ENCODE measurements at places on chromosomes 12 and 14.

- DNase-seq = no peak
Observed at GRCh38 chr14:74614508-74615495, 2.8 kb upstream of the LTBP2 start.

DNA sequence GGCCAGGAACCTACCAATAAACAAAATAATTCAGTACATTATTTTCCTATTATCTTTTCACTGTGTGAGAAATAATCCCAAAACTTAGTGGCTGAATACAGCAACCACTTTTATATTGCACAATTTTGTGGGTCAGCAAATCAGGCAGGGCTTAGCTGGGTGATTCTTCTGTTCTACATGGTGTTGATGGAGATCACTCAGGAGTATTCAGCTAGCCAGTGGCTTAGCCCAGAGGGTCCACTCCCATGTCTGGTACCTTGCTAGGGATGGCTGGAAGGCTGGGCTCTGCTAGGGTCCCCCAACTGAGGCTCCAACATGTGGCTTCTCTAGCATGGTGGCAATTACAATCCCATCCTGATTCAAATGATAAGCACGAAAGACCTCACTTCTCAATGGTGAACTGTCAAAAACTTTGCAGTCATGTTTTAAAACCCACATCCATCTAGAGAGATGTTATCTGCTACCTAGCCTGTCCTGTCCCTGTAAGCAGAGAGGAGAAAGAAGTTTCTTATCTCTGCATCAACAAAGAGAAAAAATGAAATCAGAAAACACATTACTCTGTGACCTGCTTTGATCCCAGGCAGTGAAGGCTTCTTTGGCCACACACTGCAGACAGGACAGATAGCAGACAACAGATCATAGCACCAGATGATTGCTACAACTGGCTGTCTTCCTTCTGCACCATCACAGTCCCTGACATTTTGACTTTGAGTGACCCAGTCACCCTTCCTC, 51.0 kb upstream of the MYL2 start:
- DNase-seq = no peak

DNA sequence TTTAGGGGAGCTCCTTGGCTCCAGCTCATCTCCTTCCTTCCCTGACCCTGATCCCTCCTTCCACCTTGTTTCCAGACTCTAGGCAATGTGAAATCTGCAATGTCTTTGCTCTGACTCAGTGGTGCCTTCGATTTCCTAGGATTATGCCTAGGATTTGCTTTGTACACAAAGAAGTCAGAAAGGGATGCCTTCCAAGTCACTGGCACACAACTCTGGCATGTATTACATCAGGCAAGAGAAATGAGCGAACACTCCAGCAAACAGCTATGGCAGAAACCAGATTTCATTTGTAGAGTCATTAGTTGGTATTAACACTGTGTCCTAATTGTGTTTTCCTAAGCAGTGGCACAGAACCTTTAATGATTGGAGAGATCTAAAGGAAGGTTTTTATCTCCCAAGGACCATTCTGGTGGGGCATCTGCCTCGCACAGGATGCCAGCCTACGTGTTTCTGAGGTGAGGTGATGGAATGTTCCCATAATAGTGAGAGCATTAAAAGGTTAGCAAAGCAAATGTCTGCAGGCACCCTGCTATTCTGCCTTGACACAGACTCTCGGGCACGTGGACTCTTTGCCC, 84.9 kb downstream of the WSCD2 start:
- no peak for DNase-seq

DNA sequence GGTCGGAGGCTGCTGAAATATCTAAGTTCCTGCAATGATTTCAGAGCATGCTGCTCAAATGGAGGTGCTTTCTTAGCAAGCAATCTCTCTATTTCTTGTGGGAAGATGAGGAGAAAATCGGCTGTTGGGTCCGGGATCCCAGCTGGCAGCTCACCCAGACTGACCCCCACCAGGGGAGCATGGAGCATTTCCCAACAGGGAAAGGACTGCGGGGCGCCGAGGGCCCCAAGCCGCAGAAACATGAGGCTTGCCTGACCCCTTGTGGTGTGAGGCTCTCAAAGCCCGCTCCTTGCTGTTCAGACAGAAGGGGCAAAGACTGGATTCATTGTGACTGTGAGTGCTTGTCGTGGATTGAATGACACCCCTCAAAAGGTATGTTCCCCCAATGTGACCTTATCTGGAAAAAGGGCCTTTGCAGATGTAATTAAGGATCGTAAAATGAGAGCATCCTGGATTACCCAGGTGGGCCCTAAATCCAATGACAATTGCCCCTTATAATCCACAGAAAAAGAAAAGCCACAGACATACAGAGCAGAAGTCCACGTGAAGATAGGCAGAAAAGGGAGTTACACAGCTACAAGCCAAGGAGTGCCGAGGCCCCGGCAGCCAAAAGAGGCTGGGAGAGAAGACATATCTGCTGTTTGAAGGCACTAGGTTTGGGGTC, 116.3 kb upstream of the VASH1 start:
- peak; percentile 24 for DNase-seq

GRCh38 chr14:71856199-71856919, 75.9 kb upstream of the RGS6 start:
- peak; percentile 84 for DNase-seq

DNA sequence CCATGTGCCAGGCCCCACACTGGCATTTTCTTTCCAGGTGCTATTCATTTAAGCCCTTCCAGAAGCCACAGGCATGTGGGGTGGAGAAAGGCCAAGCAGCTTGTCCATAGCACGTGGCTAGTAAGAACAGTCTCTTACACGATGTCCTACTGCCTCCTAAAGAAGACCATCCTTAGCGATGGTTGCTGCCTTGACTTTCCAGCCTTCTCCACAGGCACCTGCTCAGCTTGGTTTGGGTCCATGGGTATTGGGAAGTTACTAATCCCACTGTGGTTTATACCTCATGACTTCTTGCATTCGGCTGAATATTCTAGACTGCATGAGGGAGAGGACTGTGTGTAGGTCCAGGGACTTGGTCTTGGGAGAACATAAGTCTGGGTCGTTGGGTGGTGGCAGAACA, 49.2 kb downstream of the NINJ2 start:
- DNase-seq = no peak

DNA sequence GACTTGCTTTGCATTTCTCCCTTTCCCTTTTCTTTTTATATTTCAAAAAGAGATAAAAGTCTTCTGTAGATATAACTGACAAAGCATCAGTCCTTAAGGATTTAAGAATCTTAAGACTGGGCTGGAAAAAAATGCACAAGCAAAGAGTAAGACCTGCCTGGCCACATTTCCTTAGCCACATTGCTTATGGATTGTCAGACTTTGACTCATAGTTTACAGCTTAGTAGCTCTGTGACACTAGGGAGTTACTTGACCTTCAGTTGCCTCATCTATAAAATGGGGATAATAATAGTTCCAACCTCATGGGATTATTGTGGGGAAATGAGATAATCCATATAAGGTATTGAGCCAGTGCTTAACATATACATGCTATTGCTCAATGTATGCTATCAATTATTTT, 66.4 kb upstream of the STK38L start:
- DNase-seq = no peak

DNA sequence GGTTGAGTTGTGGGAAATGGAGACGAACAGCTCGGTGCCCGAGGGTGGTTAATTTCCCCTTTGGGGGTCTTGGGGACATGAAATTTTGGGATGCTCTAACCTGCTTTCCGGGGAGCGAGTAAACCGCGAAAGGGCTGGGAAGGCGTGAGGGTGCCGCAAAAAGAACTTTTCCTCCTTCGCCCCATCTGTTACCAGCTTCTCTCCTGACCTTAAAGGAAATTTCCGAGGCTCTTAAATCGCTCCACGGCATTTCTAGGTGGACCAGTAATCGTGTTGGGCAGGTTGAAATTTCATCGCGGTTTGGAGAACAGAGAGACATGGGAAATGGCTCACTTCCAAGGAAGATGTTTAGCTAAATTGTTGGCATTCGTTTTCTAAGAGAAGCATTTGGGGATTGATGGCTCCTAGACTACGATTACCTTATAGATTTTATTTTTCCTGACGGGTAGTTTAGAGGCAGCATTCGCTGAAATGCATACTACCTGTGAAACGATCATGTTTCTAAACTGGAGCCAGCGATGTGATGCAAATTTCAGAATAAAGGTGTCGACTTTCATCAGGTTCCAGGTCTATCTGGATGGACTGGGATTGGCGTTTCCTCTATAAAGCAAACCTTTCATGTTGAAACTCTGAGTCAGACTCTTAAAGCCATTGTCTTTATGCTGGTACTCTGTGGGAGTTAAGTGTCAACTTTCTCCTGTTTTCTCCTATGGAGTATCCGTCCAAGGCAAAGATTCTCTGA, 414.5 kb downstream of the PCNX1 start:
- DNase-seq = peak; percentile 24

- DNase-seq = no peak
Observed at GRCh38 chr14:75096959-75097358, 27.5 kb downstream of the ZC2HC1C start.

GRCh38 chr12:49476091-49476490, 62.7 kb upstream of the KCNH3 start:
- DNase-seq = no peak
